ENCODE measurements at places on chromosomes 12 and 14.

- DNase-seq = no peak
These were observed 6.1 kb downstream of the RND1 start for GRCh38 chr12:48859607-48860006.

DNA sequence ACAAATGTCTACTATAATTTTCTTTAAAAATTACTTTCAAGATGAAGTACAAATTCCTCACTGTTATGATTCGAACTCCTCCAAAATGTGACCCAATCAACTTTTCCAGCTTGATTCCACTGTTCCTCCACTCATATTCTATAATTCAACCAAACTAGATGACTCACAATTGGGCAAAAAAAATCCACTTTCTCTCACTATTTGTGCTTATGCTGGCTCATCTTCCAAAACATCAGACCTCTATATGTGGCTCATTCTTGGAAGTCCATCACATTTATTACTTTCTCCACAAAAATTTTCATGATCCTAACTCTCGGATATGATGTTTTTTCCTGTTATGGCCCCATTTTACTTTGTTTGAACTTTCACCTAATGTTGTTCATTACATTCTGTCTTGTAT lies 26.9 kb upstream of the RXYLT1 start:
- no peak for DNase-seq

GRCh38 chr12:49126852-49127763 lies 4.1 kb downstream of the TUBA1B start:
- peak; percentile 44 for DNase-seq

- no peak for DNase-seq
These were observed 8.7 kb downstream of the SLC48A1 start for GRCh38 chr12:47781479-47782371.

- DNase-seq = peak; percentile 85
These were observed 318.9 kb downstream of the SNAPC1 start for GRCh38 chr14:62081012-62081612.

DNA sequence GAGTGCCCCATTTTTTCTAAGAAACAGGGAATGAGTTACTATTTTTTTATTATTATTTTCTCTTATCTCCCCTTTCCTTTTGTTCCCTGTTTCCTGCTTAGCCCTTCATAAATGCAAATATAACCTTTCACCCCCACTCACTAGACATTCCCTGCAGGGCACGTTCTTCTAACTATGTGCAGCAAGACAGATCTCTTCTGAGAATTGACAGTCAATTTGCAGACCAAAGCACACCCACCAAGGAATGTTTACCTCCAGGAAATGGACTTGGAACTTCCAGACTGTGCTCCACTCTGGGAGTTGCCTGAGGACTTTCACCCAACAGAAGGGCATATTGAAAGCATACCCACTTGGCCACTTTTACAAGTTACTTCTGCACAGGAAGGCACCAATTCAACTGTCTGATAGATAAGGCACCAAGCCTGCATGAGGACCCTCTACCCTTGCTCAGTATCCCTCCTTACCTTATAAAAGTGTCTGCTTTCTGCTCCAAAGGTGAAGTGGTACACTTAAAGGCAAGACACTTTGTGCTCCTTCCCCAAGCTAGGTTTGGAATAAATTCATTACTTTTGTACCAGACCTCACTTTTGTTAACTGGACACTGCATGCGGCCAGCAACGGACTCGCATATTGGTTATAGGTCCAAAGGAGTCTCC lies 6.5 kb downstream of the TAS2R19 start:
- no peak for DNase-seq

- no peak for DNase-seq
These were observed 203.8 kb downstream of the RBM19 start for GRCh38 chr12:113762155-113762881.

- DNase-seq = peak; percentile 26
These were observed 58.8 kb upstream of the ISM2 start for GRCh38 chr14:77557391-77557790.

DNA sequence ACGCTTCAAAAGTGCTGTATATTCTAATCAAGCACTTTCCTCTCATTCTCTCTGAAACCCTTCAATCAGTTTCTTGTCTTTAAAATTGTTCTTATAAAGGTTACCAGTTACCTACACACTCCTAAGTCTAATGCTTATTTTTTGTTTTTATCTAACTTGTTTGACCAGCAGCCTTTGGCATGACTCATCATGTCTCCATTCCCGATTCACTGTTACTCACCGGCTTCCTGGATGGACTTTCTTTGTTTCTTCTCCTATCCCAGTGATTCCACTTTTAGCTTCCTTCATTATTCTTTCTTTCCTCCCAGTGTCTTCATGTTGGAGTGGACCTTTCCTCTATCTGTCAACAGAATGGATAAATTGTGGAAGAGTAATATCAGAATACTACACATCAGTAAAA lies 368.6 kb upstream of the CCDC196 start:
- DNase-seq = no peak

- no peak for DNase-seq
These were observed 28.8 kb downstream of the SCARB1 start for GRCh38 chr12:124834822-124835221.

DNA sequence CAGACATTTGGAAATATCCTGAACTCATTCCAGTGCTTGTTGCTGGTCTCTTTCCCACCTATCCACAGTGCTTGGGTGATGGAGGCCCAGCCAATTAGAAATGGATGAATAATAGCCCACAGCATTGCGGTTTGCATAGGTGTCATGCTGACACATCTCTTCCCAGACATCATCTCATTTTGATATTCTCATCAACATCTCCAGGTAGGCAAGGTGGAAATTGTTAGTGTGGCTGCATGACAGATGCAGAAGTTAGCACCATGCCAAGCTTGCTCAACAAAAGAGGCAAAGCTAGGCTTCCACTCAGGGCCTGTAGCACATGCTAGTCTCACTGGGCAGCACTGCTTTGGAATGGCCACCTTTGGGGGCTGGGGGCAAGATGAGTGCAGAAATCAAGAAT lies 1118.9 kb downstream of the VRK1 start:
- no peak for DNase-seq

DNA sequence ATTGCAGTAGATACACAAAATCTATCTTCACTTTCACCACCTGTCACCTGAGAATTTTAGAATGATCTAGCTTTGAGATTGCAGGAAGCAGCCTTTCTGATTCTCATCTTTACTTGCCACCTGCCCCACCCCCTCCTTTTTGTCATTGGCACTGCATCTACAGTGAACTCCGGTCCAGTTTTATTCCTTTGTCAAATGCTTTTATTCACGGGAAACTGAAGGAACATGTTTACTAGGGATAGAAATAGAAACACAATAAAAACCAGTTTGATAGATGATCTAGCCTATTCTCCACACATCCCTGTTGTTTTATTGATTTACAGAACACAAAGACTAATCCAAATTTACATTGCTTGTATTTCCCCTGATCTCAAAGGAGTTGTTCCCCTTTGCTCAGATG lies 471.7 kb upstream of the STXBP6 start:
- no peak for DNase-seq

- DNase-seq = no peak
These were observed 67.1 kb upstream of the DNM1L start for GRCh38 chr12:32611986-32612385.

GRCh38 chr12:131635491-131636122 lies 75.3 kb upstream of the SFSWAP start:
- no peak for DNase-seq

- no peak for DNase-seq
These were observed 106.8 kb downstream of the PELI2 start for GRCh38 chr14:56224691-56225681.

- DNase-seq = no peak
These were observed 19.1 kb downstream of the TMEM30B start for GRCh38 chr14:61262082-61262481.

DNA sequence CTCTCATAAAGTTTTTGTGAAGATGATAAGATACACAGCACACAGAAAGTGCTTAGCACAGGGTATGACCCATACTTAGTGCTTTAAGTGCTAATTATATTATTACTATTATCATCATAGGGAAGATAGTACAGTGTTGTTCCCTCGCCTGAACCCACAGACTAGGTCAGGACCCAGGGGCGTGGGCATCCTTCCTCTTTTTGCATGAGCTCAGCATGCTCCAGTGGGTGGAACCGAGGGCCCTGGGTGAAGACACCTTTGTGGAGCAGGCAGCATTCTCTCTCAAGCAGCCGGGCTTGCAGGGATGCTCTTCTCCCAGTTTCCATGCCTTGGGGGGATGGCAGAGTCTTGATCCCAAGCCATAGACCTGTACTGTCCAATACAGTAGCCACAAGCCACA lies 34.8 kb downstream of the CRACR2A start:
- no peak for DNase-seq

DNA sequence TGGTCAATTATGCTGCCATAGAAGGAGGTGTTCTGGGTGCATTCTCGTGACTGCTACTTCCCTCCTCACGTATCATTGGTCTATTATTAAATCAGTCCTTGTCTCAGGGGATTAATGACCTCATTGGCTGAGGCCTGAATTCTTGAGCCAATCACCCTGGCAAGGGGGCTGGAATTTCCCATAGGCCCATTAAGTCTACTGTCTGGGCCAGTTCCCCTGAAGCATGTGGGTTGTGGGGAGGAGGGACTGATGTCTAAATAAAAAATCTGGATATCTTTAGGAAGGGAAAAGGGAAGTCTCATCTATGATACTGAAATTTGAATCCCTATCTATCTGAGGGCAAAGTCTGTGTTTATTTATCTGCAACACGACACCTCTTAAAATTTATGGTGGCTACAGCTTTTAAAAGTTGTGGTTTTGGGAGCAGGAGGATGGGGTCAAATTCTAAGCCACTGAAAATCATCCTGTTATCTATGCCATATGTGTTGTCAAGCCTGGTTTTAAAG lies 71.9 kb downstream of the DYRK2 start:
- no peak for DNase-seq

- DNase-seq = no peak
These were observed 17.5 kb downstream of the STON2 start for GRCh38 chr14:81382517-81383225.

DNA sequence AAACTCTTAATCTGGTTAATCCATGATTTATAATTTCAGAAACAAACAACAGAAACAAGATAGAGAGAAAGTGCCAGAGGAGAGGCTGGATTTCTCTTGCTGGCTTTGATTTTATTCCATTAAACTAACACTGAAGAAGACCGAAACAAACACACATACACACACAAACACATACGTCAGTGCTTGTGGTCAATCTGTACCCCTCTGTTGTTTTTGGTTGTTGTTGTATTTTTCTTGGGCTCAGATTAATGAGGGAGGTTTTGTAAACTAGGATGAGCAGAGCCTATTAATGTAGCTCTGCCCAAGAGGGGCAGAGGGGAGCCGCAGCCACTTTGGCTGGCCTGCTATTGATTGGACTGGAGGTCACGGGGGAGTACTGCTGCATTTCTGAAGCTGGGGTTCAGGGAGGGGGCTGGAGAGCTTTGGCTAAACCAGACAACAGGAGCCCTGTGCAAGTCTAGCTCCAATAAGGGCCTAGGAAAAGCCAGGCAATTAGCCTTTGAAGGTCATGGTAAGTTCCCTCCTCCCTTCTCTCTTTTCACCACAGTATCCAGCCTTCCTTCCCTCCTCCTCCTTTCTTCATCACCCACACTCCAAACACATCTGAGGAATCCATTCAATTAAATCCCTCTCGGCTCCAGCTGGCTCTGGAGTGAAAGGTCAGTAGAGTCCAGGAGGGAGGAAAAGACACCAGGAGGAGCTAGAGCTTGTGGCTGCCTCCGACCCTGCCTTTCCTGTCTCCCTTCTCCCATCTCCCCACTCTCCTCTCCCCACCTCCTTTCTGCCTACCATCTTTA lies 344.1 kb upstream of the LMO3 start:
- no peak for DNase-seq

GRCh38 chr12:42612231-42612613 lies 22.7 kb upstream of the PRICKLE1 start:
- DNase-seq = no peak

DNA sequence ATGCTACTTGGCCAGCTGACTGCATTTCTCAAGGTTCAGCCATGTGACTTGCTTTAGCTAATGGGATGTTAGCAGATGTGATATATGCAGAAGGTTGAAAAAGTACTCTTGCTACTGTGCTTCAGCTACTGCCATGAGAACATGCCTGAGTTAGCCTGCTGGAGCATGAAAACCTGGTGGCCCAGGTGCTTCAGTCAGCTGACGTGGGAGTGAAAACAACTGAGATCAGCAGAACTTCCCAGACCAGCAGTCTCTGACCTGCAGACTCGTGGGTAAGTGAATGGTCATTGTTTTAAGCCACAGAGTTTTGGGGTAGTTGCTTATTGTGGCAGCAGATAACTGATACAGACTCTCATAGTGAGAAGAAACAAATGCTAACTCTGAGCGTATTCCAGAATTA lies 118.6 kb upstream of the GRIN2B start:
- DNase-seq = no peak
